Muscle of leg (tissue), 16 donors: ENCODE measurements at places on chromosomes 2 and 18. TPM values are rescaled to one million over a fixed set of nuclear protein-coding genes. Genes with fewer than 3 reads are reported as not detected.
A peak's percentile ranks its signal among the peaks of the same experiment; 100 is the strongest.

- no peak overlapping the region for H3K4me3 ChIP-seq
- peak; percentile 15 for DNase-seq
- peaks cover 4% of the 10 kb centered on the region for H3K4me1 ChIP-seq
- H3K27ac ChIP-seq = no peak overlapping the region
- no peaks in the 10 kb centered on the region for H3K36me3 ChIP-seq
- no peaks in the 10 kb centered on the region for H3K27me3 ChIP-seq
Measured at GRCh38 chr2:101657787-101658186, 39.7 kb upstream of the MAP4K4 start.

GRCh38 chr18:12518832-12519531, 111.3 kb downstream of the PRELID3A start:
- peaks cover 2% of the 10 kb centered on the region for H3K4me1 ChIP-seq
- H3K27me3 ChIP-seq = no peaks in the 10 kb centered on the region
- H3K27ac ChIP-seq = no peak overlapping the region
- H3K4me3 ChIP-seq = no peak overlapping the region
- no peak for DNase-seq
- H3K36me3 ChIP-seq = no peaks in the 10 kb centered on the region

DNA sequence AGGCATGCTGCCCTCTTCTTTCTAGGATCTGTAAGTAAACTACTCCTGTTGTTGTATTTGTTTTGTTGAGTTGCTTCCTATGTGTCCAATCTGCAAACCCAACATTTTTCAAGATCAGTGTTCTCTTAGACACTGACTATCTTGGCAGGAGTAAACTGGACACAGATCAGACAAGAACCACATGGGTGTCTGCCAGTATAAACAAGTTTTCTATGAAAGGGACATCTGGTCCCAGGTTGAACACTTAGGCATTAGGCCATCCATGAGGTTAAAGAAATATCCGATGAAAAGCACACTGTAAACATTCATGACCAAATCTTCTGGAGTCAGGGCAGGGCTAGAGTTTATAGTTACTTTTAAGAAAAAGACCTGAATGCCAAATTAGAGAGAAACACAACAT, 441.8 kb downstream of the NYAP2 start:
- H3K4me1 ChIP-seq = no peaks in the 10 kb centered on the region
- H3K4me3 ChIP-seq = no peak overlapping the region
- no peak overlapping the region for H3K27ac ChIP-seq
- H3K36me3 ChIP-seq = no peaks in the 10 kb centered on the region
- DNase-seq = no peak
- no peaks in the 10 kb centered on the region for H3K27me3 ChIP-seq

GRCh38 chr2:62685256-62685655, 20.3 kb upstream of the EHBP1 start:
- H3K36me3 ChIP-seq = no peaks in the 10 kb centered on the region
- H3K27me3 ChIP-seq = no peaks in the 10 kb centered on the region

GRCh38 chr2:106944215-106944614, 58.2 kb upstream of the ST6GAL2 start:
- H3K4me1 ChIP-seq = no peaks in the 10 kb centered on the region
- H3K36me3 ChIP-seq = no peaks in the 10 kb centered on the region
- no peak overlapping the region for H3K4me3 ChIP-seq
- DNase-seq = no peak
- no peaks in the 10 kb centered on the region for H3K27me3 ChIP-seq

Gene RAPGEF4
- 1.2 TPM for total RNA-seq

Gene BCL11A
- total RNA-seq = 1.1 TPM

Gene RNF138
- total RNA-seq = 27.8 TPM

Gene PLGLB1
- 1.6 TPM for total RNA-seq
